ENCODE measurements at places on chromosomes 11 and 22.

DNA sequence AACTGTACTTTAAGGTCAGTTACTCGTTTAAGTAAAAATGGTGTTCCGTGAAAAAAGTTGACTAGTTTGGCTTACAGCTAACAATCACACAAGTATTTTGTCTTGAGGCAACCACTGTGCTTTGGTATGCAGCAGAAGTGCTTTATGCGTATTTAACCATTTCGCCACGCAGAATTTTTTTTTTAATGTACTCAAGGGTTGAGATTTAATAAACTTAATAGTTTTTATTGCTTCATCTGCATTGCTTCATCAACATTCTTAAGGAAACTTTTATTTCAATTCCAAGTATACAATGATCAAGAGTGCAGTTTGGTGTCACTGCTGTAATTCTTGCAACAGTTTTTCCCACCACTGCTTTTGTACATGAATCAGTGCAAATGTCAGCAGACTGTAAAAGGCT, 66.4 kb downstream of the ZNRF3 start:
- DNase-seq, result no peak

DNA sequence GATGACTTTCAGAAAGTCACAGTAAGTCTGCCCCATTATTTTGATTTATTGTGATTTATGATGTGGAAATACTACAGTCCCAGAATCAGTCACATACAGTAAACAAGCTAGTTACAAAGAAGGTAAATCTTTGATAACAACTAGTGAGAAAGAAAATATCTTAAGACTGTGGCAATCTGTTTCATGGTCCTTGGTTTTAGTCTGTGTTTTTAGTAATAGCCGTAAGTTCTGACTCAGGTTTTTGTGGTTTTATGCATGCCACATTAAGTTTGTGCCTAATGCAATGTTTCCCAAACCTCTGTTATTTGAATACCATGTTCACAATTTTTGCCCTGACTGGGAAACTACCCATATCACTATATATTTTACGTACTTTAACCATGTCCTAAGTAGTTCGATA, 6.7 kb downstream of the CEP295 start:
- no peak for DNase-seq

GRCh38 chr22:50293441-50294318, 13.8 kb downstream of the PLXNB2 start:
- DNase-seq, result no peak

DNA sequence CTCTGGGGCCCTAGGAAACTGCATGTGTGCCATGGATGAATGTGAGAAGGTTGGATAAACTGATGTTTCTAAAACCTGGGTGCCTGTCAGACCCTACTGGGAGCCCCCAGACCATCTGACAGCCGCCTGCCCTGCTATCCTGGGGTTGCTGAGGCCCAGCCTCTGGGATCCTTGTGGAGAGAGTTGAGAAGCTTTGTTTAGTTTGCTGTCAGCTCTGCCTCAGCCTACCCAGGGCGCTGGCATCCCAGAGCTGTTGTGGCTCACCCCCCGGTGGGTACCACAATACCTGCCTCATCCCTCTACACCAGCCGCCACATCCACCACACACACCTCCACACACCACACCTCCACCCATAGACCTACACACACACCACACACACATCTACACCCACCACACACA, 38.5 kb upstream of the HMOX1 start:
- no peak for DNase-seq

GRCh38 chr11:8203414-8203715, 34.5 kb upstream of the RIC3 start:
- no peak for DNase-seq

DNA sequence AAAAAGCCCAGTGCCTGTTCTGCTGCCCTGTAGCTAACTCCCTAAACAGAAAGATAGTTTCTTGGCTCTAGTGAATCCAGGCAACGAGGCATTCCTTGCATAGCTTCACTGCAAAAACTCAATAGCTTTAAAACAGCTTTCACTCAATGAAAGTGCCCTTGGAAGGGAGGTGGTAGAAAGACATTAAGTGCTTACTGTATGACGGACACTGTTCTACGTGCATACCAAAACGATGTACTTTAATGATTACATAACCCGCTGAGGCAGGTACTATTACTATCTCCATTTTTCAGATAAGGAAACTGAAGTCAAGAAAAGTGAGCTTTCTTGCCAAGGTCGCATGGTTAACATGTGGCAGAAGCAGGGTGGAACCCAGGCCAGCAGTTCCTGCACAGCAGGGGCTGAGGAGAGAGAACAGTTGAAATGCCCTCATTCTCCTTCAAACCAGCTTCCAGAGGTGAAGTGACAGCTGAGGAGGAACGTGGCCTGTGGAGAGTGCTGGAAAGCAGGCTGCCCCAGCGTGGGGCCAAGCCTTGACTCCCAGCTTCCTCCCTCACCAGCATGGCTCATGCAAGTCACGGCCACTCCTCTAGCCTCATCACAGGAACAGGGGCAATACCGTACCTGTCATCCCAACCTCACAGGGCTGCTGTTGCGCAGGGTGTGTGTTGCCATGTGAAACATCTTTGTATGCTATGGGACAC, 227.5 kb upstream of the NARS2 start:
- no peak for DNase-seq

GRCh38 chr22:17563936-17564391, 666 bp downstream of the SLC25A18 start:
- no peak for DNase-seq

- no peak for DNase-seq
These were observed 147.8 kb upstream of the SESN3 start for GRCh38 chr11:95378789-95379188.

DNA sequence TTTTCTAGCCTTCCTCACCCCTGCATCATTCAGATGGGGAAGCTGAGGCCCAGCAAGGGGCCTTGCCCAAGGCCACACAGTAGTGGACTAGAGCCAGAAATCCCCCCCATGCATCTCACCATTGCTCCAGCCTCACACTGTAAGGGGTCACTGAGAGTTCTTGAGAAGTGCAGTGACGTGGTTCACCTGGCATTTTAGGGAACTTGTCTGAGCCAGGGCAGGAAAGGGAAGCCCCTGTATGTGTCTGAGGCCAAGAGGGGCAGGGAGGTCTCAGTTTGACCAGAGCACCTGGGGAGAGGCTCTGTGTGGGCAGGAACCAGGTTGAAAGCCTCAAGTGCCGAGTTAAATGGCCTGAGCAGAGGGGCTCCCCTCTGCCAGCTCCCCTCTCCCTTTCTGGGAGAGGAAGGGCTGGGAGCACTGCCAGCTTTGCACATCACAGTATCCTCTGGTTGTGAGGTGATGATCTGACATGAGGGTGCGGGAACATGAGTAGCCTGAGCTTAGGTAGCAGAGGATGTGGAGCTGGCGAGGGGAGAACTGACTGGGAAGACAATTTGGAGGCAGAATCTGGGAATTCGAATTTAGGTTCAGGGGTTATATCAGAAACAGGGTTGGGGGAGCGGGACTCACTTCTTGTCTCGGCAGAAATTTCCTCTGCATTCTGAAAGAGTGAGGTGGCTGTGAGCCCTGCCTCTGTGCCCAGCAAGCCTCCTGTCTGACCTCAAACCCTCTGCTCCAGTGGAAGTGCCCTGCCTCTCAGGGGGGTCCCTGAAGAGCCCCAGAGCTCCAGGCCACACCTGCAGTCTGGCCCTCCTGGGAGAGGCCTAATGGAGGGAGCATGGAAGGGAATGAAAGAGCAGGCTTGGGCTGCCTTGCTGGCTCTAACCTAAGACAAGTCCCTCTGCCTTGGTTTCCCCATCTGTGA, 14.6 kb downstream of the ARHGEF17 start:
- no peak for DNase-seq

Measured in NCI-H510A treated with DMSO at 0.1 percent for 48 hours (cell line).